ENCODE measurements at places on chromosomes 4 and X.

- no peak overlapping the region for H3K4me3 ChIP-seq
- no peaks in the 10 kb centered on the region for H3K36me3 ChIP-seq
- H3K27ac ChIP-seq, result no peak overlapping the region
- no peak for DNase-seq
Measured at GRCh38 chr4:27917381-27917780, 1056.7 kb downstream of the STIM2 start.

DNA sequence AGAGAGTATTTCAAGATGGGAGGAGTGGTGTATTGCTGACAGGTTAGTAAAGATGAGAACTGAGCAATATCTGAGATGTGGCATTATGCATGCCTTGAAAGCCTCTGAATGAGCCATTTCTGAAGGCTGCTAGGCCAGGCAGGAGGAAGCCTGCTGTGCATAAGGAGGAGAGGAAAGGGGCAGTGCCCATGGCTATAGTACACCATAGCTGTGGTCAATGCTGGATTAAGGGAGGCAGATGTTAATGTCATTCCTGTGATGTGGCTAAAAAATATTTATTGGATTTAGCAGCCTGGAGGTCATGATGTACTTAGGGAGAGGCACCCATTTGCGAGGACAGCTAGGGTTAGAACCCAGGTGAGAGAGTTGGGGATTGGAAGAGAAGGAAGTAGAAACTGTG is 130.0 kb upstream of the LNX1 start:
- no peak for DNase-seq
- H3K27ac ChIP-seq, result no peak overlapping the region
- no peak overlapping the region for H3K4me3 ChIP-seq
- H3K27me3 ChIP-seq, result no peaks in the 10 kb centered on the region

DNA sequence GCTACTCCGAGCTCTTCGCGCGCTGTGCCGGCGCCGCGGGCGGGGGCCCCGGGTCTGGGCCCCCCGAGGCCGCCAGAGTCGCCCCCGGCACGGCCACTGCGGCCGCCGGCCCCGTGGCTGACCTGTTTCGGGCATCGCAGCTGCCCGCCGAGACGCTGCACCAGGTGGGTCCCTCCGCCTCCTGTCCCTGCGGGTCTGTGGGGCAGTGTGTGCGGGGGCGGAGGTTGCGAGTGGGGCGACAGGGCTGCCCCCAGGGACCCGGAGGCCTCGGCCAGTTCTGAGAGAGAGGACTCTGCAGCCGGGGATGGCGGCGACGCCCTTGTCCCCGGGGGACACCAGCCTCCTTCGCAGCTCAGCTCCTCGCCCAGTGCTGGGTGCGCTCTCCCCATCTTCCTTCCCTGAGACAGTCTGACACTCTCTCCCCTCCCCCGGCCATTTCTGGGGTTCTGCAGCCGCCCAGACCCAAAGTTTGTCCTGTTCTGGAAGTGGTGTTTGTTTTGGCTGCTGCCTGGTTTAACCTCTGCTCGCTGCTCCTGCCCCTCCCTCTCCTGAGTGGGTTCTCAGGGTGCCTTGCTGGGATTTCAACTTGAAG is 609 bp downstream of the REPS2 start:
- no peak overlapping the region for H3K27ac ChIP-seq
- H3K36me3 ChIP-seq, result no peaks in the 10 kb centered on the region
- peak overlapping the region; percentile 78 for H3K4me3 ChIP-seq
- no peaks in the 10 kb centered on the region for H3K27me3 ChIP-seq

DNA sequence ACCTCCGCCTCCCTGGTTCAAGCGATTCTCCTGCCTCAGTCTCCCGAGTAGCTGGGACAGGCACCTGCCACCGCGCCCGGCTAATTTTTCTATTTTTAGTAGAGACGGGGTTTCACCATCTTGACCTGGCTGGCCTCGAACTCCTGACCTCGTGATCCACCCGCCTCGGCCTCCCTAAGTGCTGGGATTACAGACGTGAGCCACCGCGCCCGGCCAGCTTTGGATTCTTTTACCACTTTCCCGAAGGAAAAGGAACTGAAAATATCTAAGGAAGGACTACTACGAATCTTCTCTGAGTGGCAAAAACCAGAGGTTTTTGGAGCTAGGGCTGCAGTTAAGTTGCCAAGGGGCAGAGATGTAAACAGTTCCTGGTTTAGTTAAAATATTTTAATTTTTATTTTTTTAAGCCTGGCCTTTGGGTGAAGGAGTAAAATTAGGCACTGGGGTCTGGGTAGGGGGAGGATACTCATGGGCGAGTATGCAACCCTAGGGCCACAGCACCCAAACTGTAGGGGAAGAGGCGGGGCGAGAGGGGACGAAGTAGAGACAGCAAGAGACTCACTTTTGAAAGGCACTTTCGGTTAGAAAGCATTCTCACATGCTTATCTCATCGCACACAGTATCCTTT is 525 bp upstream of the CISD2 start:
- peaks cover 23% of the 10 kb centered on the region for H3K4me1 ChIP-seq
- no peaks in the 10 kb centered on the region for H3K27me3 ChIP-seq
- peak overlapping the region; percentile 57 for H3K4me3 ChIP-seq
- DNase-seq, result no peak
- H3K27ac ChIP-seq, result peak overlapping the region; percentile 88

GRCh38 chrX:7270933-7271332 is 123.0 kb upstream of the PUDP start:
- H3K36me3 ChIP-seq, result no peaks in the 10 kb centered on the region
- no peak overlapping the region for H3K4me3 ChIP-seq
- H3K27ac ChIP-seq, result no peak overlapping the region
- no peaks in the 10 kb centered on the region for H3K27me3 ChIP-seq
- DNase-seq, result no peak
- H3K4me1 ChIP-seq, result no peaks in the 10 kb centered on the region
